ENCODE measurements at places on chromosomes 2 and 18. TPM values are rescaled to one million over a fixed set of nuclear protein-coding genes. Genes with fewer than 3 reads are reported as not detected.

Gene CFAP210
- total RNA-seq, result 1.0 TPM

Gene UGT1A5
- total RNA-seq, result not detected

Gene CPO
- 0.47 TPM for total RNA-seq

Gene OXER1
- 1.7 TPM for total RNA-seq

Gene SRD5A2
- not detected for total RNA-seq

DNA sequence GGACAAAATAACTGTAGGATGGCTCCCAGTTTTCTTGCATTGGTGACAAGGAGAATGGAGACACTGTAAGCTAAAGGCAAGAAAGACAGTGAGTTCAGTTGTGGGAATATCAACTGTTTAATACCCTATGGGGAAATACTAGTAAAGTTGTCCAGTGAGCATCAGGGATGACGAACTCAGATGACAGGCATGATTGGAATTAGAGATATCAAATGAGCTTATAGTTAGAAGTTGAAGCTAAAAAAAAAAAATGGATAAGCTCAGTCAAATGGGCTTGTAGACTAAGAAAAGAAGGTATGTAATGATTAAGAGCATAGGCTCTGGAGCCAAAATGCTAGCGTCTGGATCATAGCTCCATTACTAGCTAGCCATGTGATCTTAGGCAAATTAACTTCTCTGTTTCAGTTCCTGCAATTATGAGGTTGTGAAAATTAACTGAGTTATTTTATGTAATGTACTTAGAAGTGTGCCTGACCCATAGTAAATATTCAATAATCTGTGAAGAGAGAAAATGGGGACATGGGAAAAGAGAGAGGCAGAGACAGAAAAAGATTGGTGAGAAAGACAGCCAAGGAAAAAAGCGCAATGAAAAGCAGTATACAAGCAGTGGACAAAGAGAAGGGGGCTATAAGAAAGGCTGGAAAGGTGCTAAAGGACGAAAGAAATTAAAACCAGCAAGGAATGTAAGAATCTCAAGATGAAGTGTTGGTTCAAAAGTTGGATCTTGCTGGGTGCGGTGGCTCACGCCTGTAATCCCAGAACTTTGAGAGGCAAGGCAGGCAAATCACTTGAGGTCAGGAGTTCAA lies 95.7 kb upstream of the SLC39A10 start:
- DNase-seq, result no peak
- H3K4me3 ChIP-seq, result no peak overlapping the region
- no peaks in the 10 kb centered on the region for H3K36me3 ChIP-seq

- DNase-seq, result no peak
- peaks cover 20% of the 10 kb centered on the region for H3K4me1 ChIP-seq
- H3K27me3 ChIP-seq, result no peaks in the 10 kb centered on the region
- H3K27ac ChIP-seq, result no peak overlapping the region
- H3K4me3 ChIP-seq, result no peak overlapping the region
Measured at GRCh38 chr2:186884587-186884986, 35.6 kb upstream of the ZSWIM2 start.

DNA sequence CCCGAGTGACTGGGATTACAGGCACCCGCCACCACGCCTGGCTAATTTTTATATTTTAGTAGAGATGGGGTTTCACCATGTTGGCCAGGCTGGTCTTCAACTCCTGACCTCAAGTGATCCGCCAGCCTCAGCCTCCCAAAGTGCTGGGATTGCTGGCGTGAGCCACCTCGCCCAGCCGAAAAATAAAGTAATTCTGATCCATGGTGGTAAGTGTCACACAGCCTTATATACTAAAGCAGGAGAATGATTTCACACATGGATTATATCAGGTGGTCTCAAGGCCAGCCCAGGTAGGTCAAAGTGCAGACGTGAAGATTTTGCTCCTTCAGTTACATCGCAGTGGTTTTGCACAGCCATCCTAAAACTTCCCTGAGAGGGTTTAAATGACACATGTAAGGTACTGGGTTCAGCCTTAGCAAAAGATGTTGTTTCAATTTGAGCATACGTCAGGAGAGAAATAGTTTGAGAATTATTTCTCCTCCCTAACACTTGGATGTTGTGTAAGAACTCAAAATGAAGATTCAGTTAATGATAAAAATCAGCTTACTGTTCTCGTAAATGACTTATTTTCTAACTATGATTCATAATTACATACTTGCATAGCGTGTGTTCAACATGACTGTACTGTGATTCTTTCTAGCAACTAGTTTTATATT lies 93.0 kb upstream of the SLC39A10 start:
- no peak overlapping the region for H3K4me3 ChIP-seq
- no peak for DNase-seq
- no peaks in the 10 kb centered on the region for H3K36me3 ChIP-seq
- H3K4me1 ChIP-seq, result no peaks in the 10 kb centered on the region
- H3K27me3 ChIP-seq, result no peaks in the 10 kb centered on the region
- no peak overlapping the region for H3K27ac ChIP-seq
